ENCODE measurements at places on chromosomes 5 and 9. TPM values are rescaled to one million over a fixed set of nuclear protein-coding genes. Genes with fewer than 3 reads are reported as not detected.

PCDHB6 gene
- 0.07 TPM for total RNA-seq

GKAP1 gene
- total RNA-seq, result 5.4 TPM

SLC27A6 gene
- total RNA-seq, result 0.07 TPM

UGT3A1 gene
- not detected for total RNA-seq

SLC22A4 gene
- 3.9 TPM for total RNA-seq

RUSC2 gene
- 18.9 TPM for total RNA-seq

QRFP gene
- total RNA-seq, result not detected

GLDC gene
- 22.8 TPM for total RNA-seq
